ENCODE measurements at places on chromosomes 16 and 17.

- no peak for DNase-seq
These were observed 87.0 kb downstream of the ABCC1 start for GRCh38 chr16:16036359-16036792.

DNA sequence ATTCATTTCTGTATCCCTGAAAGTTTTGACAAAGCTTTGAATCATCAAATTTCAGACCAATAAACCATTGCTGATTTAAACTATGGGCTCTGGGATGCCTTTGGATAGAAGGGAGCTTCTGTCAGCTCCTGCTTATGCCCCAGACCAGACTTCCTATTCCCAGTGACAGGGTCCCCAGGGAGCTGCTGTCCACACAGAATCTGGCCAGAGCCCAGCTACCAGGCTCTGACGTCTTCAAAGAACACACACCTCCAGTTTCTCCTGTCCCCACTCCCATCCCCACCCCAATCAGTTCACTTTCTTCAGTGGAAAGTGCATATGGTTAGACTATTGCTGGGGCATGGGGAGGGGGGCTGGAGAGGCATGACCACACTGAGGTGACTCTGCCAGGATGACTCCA is 51.6 kb upstream of the SREBF1 start:
- DNase-seq, result no peak

GRCh38 chr17:60473788-60474187 is 51.5 kb downstream of the CHCT1 start:
- DNase-seq, result no peak

DNA sequence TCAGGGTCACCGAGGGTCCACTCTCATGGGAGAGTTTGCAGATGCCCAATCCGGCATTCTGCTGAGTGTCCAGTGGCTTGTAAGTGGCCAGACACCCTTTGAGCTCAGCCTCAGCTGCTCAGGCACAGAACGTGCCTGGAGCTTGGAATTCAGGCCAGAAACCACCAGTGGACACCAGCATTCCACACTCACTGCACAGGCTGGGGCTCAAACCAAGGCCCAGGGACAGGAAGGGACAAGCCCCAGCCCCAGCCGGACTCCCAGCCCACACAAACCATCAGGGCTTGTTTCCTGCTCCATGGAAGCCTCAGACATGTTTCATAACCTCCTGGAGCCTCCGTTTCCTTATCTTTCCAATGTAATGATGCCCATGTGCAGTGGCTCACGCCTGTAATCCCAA is 5.0 kb upstream of the NPRL3 start:
- DNase-seq, result no peak

DNA sequence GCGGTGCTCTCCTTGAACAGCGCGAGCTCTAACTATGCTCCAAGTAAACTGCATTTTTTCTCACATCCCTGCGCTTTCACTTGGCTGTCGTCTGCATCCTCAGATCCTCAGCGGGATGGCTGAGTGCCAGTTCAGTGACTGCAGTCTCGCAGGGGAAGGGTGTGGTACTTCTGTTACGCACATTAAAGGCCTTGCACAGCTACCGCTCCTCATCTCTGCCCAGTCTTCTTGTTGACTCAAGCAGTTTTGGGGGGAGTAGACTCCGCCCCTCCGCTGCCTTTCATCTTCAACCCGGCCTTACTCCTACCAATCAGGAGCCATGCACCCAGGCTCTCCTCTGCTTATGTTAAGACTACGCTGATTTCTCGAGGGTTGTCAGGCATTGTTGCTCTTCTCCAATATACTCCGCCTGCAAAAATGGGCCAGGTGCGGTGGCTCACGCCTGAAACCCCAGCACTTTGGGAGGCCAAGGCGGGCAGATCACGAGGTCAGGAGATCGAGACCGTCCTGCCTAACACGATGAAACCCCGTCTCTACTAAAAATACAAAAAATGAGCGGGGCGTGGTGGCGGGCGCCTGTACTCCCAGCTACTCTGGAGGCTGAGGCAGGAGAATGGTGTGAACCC is 10.0 kb downstream of the ATP5PD start:
- no peak for DNase-seq

DNA sequence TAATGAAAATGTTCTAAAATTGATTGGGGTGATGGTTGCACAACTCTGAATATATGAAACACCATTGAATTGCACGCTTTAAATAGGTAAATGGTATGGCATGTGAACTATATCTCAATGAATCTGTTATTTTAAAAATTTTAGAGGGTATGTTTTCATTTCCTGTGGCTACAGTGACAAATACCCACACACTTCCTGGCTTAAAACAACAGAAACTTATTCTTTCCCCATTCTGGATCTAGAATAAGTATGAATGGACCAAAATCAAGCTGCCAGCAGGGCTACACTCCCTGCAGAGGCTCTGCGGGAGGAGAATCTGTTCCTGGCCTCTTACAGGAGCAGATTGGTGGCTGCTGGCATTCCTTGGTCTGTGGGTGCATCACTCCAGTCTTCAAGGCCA is 11.3 kb upstream of the PECAM1 start:
- DNase-seq, result no peak

- no peak for DNase-seq
These were observed 154.0 kb downstream of the C16orf78 start for GRCh38 chr16:49527611-49528010.

GRCh38 chr16:69888005-69888590 is 63.0 kb upstream of the CLEC18A start:
- no peak for DNase-seq

DNA sequence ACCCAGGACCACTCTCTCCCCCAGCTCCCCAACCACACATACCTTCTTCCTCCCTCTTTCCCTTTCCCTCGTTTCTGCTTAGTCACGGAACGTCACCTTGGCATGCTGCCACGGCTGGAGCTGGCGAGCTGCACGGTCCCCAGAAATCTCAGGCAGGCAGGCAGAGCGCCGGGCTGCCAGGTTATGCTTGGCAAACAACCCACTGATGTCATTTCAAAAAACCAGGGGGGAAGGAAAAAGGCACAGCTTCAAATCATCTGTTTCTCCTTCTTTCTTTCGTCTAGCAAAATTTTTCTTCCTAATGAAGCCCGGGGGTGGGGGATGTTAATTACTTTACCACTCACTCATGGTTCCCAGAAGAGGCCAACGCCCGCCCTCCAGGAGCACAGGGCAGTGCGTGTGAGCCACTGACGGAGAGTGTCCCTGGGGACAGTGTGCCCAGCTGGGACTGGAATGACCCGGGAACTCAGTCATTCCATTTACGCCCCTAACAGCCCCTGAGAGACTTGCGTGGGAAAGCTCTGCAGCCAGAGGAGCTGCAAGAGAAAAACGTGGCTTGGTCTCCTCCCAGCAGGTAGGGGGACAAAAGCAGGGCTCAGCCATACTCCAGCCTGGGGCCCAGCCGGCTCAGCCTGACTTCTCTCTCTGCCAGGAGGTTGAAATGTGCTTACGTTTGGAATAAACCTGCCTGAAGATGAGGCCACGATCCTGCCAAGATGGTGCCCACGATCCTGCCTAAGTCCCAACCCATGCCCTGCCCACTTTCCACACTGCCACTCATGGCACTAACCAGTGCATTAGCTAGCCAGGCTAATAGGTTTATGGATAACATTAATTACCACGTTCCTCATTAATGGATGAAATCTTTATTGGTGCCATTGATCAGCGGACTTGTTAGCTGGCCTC is 198.9 kb downstream of the ZFHX3 start:
- no peak for DNase-seq

- DNase-seq, result no peak
These were observed 387 bp upstream of the STARD3 start for GRCh38 chr17:39636587-39636926.

DNA sequence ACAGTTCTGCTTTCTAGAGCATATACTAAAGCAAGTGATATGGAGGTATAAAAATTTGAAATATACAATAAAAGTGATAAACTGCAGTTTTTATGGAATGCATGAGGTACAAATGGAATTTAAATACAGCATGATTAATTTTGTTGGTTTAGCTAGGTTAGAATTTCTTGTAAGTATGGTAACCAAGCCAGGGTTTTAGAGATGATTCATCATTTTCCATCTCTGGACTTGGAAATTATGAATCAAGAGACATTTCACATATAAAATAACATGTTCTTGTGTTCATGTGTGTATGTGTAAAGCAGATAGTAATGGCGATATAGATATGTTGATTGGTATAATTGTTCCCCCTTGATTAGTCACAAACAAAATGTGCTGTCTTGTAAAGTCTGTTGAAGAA is 1219.8 kb downstream of the CDH8 start:
- DNase-seq, result no peak

DNA sequence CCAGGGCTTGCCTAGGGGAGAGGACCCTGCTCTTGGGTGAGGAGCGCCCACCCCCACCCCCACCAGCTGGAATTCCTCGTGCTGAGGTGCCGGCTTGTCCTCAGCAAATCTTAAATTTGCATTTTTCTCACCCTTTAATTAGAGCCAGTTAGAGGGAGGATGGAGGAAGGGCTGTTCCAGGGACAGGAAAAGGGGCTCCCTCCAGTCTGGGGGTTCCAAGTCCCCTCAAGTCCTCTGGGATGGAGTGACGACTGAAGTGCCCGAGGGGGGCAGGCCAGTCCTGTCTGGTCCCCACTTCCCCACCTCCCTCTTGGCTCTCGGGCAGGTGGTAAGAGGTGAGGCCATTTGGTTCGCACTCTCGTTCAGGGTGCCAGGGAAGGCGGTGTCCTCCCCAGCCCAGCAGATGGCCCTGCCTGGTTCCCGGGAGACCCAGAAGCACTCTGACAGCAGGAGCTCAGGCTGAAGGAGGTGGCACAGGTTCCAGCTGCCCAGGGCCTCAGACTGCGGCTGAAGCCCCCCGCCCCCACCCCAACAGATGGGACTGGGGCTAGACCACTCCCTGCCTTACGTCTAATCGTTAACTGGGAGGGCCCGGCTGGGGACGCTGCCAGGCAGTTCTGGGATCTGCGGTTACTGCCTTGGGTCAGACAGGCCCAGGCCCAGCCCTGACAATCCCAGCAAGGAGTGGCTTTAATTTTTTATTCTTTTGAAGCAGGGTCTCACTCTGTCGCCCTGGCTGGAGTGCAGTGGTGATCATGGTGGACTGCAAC is 2.2 kb downstream of the RAB26 start:
- no peak for DNase-seq

- peak; percentile 46 for DNase-seq
These were observed 162.6 kb upstream of the PLCG2 start for GRCh38 chr16:81616321-81617020.

GRCh38 chr16:12685806-12686205 is 117.9 kb downstream of the CPPED1 start:
- DNase-seq, result no peak

DNA sequence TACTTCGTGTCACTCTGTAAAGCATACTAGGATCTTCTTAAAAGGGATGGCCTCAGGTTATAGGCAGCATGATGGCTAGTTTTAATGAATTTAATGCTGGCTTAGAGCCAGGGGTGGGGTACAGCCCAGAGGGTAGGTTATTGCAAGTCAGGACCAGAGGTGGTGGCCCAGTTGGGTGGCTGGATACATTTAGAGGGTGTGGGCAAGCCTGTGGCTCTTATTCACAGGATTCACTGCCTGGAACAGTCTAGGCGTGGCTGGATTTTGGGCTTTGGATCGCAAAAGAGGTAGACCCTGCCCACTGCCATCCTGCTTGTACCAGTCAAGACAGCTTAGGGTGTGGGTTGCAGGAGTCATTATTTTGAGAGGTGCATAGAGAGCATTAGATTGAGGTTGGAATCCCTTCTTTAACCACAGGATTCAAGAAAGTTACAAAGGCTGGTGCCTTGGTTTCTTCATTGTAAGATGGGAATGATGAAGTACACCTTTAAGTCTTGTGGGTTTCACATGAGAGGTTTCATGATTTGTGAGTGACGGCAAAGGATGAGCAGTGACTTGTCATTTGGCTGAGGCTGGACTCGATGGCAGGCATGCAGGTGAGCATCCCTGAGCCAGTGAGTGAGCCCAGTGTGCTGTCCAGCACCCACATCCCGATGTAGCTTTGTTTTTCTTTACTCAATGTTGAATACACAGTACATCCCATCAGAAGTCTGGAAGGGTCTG is 85.2 kb downstream of the KSR1 start:
- no peak for DNase-seq

GRCh38 chr17:67831268-67831667 is 6.0 kb downstream of the BPTF start:
- DNase-seq, result no peak

GRCh38 chr16:11966173-11966572 is 1.2 kb downstream of the TNFRSF17 start:
- no peak for DNase-seq

DNA sequence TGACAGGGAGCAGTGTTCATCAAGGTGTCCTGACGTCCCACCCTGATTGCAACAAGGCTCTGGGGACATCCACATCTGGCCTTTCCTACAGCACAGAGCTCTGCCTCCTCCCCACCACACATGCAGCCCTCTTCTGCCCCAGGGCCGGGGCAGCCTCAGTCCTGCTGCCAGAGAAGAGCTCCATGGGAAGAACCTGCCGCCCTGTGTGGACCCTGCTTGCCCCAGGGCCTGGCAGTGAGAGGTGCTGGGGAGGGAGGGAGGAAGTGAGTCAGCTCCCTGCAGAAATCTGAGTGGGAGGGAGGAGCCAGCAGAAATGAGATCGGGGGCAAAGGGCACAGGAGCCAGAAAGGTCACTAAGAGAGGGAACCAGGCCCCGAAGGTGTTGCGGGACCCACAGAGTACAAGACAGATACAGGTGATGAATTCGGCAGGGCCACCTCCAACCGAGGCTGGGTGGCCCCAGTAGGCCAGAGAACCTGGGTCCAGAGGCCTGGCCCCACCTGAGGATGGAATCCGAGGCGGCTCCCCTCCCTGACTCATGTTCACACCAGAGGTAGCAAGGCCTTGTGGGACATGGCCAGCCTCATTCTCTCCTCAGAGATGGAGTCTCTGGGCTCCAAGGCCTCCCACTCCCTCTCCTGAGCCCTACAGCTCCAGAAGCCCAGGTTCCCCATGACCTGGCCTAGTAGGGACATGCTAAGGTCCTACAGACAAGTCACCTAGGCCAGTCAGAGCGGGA is 24.8 kb downstream of the MYO18A start:
- no peak for DNase-seq

- no peak for DNase-seq
These were observed 592 bp downstream of the ALDOA start for GRCh38 chr16:30065943-30066760.

DNA sequence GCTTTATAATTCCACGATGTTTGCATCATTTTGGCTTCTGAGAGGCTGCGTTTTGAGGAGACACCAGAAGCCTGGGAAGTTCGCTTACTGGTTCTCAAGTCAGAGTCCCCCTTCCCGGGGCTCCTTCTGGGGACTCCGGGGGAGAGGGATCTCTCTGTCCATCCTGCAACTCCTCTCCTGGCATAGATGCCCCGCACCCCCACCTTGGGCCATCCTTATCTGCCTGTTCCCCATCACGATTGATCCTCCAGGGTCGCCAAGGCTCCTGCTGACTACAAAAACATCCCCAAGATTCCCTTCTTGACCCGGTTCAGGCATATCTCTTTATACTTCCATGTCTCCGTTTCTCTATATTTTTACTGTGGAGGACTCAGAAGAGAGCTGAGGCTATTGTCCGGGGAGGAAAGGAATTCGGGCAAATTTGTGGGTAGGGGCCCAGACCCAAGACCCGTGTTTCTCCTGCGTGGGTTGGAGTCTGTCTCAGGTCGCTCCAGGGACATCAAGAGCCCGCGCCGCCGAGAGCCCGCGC is 18.4 kb upstream of the HOXB13 start:
- no peak for DNase-seq

All from activated CD8-positive, alpha-beta memory T cell treated with anti-CD3 and anti-CD28 coated beads for 48 hours (primary cell).